ENCODE measurements at places on chromosomes 6 and 20.

GRCh38 chr6:25302151-25302550 is 23.0 kb downstream of the CARMIL1 start:
- DNase-seq, result no peak

- no peak for DNase-seq
Observed at GRCh38 chr6:131756039-131756438, 45.2 kb upstream of the CTAGE9 start.

DNA sequence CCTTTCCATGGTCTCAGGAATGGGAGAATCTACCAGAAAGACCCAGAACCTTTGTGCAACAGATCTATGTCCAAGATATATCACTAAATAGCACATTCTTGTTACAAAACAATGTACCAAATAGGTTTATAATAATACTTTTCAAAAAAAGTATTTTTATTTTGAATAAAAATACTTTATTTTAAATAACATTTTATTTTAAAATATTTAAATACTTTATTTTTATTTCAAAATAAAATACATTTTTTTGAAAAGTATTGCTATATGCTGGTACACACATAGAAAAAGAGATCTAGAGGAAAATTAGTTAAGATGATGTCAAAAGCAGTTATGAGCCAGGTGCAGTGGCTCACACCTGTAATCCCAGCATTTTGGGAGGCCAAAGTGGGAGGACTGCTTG is 16.8 kb upstream of the RALY start:
- no peak for DNase-seq

- DNase-seq, result no peak
Observed at GRCh38 chr6:7433121-7433617, 43.6 kb downstream of the RIOK1 start.

GRCh38 chr6:168615837-168616236 is 174.9 kb downstream of the SMOC2 start:
- no peak for DNase-seq

DNA sequence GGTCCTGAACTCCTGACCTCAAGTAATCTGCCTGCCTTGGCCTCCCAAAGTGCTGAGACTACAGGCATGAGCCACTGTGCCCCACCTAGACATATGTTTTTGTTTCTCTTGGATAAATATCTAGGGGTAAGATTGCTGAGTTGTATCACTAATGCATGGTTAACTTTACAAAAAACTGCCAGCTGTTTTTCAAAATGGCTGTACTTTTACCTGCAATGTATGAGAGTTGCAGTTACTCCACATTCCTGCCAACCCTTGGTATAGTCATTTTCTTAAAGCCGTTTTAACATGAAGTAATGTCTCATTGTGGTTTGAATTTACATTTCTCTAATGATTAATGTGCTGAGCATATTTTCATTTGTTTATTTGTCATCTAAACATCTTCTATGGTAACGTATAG is 289.7 kb downstream of the UTRN start:
- DNase-seq, result no peak

GRCh38 chr20:34249291-34249690 is 8.1 kb downstream of the ASIP start:
- DNase-seq, result no peak

DNA sequence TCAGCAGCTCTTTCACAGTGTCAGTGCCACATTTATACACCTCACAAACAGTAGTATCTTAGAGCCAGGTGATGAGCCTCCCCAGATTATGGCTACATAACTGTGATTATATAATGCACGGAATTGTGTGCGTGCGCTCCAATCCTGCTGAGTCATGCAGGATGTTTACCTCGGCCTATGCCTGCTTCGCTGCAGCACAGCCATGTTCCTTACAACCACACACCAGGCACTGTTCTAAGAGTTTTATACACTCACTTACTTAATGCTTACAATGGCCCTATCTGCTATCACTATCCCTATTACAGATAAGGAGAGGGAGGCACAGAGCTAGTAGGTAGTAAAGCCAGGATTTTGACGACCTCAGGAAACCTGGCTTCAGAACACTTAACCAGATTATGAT is 7.3 kb downstream of the ZKSCAN3 start:
- DNase-seq, result no peak

GRCh38 chr20:24530131-24530680 is 60.8 kb downstream of the SYNDIG1 start:
- no peak for DNase-seq

DNA sequence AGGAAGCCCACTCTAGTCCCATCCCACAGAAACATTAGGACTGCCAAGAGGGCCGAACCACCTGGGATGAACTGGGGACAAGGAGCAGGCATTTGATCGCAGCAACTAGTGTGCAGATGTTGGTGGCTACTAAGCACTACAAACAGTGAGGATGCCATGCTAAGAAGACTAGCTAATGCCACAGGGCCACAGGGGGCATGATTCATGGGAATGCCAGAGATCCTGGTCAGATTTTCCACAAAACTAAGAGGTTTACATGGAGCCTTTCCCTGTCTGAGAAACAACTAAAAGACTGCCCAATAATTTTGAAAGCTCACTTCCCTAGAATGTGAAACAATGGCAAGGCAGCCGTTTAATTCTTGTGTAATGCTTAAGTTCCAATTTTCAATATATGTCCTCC is 375.9 kb upstream of the PTCHD4 start:
- no peak for DNase-seq

- DNase-seq, result no peak
Observed at GRCh38 chr6:112085286-112086065, 1.8 kb downstream of the TUBE1 start.

DNA sequence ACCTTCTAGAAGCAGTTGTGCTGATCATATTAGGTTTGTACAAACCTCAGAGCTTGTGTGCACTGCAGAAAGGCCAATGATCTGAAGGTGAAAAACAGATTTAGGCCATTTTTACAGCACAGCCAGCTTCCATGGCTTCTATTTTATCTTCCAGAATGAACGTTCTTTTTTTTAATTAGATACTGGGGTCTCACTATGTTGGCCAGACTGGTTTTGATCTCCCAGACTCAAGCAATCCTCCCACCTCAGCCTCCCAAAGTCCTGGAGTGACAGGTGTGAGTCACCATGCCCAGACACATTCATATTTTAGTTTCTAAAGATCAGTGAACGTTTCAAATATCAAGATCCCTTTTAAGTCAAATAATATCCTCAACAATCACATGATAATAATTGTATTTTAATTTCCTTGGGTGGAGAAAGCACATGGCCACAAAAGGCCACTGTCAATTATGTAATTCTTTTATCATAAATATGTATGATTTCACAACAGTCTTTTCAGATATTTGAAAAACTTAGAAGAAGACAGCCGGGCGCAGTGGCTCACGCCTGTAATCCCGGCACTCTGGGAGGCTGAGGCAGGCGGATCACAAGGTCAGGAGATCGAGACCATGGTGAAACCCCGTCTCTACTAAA is 326.7 kb upstream of the JARID2 start:
- DNase-seq, result no peak

- no peak for DNase-seq
Observed at GRCh38 chr6:97059473-97059872, 134.9 kb downstream of the KLHL32 start.

DNA sequence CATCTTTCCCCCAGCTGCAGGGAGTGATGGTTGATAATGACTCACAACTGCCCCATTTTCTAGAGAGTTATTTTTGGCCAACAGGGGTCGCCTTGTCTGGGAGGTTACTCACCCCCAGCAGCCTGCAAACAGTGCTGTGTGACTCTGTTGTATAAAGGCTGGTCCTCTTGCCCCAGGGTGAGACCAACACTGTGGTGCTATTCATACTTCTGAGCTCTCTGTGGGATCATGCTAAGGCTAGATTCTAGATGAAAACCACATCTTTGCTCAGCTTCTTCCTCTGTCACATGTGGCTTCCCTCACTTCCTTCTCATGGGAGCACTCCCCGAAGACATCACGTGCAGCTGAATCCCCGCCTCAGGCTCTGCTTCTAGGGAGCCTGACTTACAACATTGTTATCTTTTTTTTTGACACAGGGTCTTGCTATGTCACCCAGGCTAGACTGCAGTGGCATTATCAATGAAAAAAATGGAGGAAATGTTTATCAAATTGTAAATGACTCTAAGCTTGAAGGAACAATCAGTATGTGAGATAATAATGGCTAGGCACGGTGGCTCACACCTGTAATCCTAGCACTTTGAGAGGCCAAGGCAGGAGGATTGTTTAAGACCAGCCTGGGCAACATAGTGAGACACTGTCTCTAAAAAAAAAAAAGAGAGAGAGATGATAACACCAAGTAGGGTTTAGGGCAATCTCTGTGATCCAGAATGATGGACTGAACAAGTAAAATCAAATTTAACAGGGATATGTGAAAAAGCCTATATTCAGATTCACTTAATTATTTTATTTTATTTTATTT is 55.7 kb upstream of the SLC23A2 start:
- peak; percentile 36 for DNase-seq

DNA sequence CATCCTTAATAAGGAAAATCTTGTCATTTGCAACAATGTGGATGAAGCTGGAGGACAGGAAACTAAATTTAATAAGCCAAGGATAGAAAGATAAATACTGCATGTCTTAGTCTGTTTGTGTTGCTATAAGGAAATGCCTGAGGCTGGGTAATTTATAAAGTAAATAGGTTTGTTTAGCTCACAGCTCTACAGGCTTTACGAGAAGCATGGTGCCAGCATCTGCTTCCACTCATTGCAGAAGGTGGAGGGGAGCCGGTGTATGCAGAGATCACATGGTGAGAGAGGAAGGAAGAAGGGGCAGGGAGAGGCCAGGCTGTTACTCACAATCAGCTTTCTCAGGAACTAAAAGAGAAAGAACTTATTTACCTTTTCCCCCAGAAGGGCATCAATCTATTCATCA is 118.9 kb upstream of the SMLR1 start:
- no peak for DNase-seq

DNA sequence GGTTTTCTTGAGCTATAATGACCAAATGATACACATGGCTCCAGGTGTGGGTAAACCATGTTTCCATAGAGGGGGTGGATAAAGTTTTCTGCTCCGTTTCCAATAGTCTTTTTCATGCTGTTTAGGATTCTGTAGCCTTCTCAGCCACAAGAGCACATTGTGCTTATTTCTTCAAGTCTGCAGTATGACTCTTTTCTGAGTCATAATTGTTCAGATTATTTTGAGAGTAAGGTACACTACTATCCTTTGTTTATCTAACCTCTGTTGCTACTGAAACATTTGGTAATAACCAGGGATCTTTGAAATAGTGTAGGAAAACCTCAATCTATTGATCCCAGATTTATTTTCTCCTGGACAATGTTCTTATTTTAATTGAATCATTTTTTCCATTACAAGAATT is 247.9 kb upstream of the BMP2 start:
- DNase-seq, result no peak

GRCh38 chr20:31841928-31842327 is 3.5 kb downstream of the FOXS1 start:
- no peak for DNase-seq

- no peak for DNase-seq
Observed at GRCh38 chr6:80440496-80441115, 334.1 kb downstream of the BCKDHB start.

DNA sequence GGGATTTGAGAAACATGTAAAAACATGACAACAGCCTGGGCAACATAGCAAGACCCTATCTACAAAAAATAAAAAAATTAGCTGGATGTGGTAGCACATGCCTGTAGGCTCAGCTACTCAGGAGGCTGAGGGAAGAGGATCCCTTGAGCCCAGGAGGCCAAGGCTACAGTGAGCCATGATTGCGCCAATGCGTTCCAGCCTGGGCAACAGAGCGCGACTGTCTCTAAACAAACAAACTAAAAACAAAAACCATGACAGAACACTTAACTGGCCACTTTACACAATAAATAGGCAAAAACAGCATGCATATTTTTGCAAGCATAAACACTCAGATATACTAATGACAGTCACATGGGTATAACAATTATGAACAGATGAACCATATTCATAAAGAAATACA is 60.0 kb downstream of the SYTL3 start:
- no peak for DNase-seq

DNA sequence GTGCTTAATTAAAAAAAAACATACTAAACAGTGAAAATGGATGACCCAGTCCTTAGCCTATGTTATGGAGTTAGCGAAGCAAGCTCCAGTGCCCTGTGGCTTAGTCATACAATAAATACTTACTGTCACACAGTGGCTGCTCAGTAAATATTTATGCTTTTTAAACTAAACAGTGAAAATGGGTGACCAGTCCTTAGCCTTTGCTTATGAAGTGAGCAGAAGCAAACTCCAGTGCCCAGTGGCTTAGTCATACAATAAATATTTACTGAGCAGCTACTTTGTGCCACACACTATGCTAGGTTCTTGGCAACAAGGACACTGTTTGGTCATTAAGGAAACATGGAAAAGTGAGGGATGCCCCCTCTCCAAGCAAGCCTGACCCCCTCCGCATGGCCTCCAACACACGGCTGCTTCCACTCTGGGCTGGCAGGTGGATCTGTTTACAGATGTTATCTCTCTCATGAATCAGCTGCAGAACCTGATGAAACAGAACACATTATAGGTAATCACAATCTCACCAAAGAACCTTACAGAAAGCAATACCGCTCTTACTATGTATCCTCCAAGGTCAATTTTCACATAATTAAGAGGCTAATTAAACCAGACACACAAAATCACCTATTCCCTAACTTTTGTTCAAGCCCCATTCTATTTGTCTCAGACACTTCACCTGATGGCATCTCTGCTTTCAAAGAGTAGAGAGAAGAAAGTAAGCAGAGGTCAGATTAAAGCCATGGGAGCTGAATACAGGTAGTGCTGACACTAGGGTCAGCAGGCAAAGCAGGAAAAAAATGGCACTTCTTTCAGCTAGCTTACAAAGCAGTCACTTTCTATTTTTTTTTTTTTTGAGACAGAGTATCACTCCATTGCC is 27.3 kb downstream of the CDK5RAP1 start:
- no peak for DNase-seq

- DNase-seq, result no peak
Observed at GRCh38 chr6:20335872-20336271, 65.8 kb upstream of the E2F3 start.

DNA sequence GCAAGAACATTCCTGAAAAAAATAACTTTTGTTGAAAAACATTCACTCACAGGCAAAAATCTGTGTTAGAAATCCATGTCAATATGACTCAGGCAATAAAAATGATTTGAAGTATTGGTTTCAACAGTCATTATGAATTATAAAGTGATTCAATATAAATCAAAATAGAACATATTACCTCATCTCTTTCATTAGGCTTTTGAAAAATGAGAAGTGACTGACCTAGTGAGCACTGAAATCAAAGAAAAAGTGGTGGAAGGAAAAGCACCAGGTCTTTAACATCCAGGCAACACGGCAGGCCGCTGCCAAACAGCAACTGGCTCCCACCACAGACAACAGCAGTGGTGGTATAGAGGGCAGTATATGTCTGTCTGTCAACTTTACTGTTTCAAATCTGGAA is 68.9 kb downstream of the MAN1A1 start:
- DNase-seq, result no peak

GRCh38 chr6:157537556-157537955 is 156.6 kb downstream of the ZDHHC14 start:
- DNase-seq, result no peak

Data from stimulated activated CD4-positive, alpha-beta T cell treated with anti-CD3 and anti-CD28 coated beads, Interleukin-1b, Interleukin-23, amount 100 ng/mL, for 1 hour (primary cell).